Lower lobe of right lung (tissue), 2 donors: ENCODE measurements at places on chromosomes 12 and 14. TPM values are rescaled to one million over a fixed set of nuclear protein-coding genes. Genes with fewer than 3 reads are reported as not detected.

B4GALNT3 gene
- 20.6 TPM for total RNA-seq

KRT75 gene
- total RNA-seq, result not detected

DNA sequence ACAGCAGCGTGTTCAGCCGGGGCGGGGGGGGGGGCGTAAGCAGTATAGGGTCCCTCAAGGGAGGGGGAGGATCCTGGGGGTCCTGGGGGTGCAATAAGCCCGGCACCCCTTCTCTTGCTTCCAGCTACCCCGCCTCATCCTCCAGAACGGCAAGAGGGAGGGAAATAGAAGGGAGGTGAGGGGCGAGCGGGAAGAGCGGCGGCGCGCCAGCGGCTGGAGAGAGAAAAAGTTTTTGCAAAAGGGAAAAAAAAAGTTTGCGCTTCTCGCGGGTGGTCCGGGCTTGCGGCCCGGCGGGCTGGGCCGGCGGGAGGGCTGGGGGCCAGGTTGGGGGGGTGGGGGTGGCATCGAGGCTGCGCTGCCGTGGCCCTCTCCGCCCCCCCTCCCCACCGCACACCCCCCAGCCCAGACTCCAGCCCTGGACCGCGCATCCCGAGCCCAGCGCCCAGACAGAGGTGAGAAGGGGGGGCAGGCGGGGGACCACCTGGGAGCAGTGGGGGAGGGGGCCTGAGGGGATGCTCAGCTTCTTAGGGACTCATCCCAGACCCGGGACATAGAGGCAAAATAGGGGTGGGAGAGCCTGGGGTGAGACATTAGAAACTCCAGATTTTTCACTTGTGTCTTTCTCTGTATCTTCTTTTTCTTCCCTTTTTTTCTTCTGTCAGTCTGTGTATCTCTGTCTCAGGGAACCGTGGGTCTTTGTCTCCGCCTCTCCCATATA lies at the start of gene GLI1:
TSS of gene GLI1 (plus strand) at position 36 of the 718 bp plus-strand sequence. CDS start 3,907 bp downstream, outside the sequence.
- no peak for DNase-seq

DNA sequence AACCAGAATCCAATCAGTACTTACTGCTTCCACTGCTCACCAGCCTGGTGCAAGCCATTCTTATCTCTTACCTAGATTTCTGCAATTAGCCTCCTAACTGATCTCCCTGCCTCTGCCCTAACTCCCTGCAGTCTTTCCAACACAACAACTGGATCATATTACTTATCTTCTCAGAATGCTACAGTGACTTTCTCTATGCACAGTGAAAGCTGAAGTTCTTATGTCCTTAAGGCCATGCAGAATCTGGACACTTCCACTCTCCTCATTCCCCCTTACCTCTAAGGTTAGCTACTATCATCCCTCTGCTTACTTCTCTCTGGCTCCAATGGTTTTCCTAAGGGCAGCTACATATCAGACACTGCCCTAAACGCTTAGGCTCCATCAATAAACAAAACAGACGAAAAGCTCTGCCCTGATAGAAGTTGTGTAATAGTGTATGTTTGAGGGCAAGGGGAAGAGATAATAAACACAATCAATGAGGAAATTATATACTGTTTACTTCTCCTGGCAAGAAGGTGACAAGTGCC lies 4.0 kb downstream of the KTN1 start:
- DNase-seq, result no peak

- peak; percentile 34 for DNase-seq
Measured at GRCh38 chr12:95739561-95740313, 50.8 kb downstream of the NTN4 start.

DNA sequence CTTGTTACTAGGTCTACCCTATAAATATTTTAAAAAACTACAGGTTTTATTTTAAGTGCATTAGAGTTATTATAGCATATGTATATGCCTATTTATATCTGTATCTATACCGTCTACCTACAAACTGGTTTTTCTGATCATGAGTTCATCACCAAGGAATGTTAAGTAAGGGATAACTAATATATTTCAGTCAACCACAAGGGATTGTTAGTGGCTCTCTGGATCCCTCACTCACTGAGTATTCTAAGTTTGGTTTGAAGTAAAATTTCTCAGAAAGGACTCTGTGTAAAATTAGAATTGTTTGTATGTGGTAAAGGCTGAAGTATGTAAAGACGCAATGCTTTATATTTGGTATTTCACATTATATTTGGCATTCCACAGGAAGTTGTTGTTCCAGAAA lies 4.8 kb downstream of the EPYC start:
- no peak for DNase-seq
